Stimulated activated CD4-positive, alpha-beta T cell treated with anti-CD3 and anti-CD28 coated beads, TNF-alpha, amount 100 ng/mL, for 1 hour (primary cell): ENCODE measurements at places on chromosomes 6 and 20.

GRCh38 chr6:83911278-83911677, 51.8 kb downstream of the CYB5R4 start:
- DNase-seq = no peak

GRCh38 chr20:61494763-61495575, 242.9 kb downstream of the CDH4 start:
- DNase-seq = no peak

GRCh38 chr20:62816884-62817873, at the start of gene COL9A3:
TSS of gene COL9A3 (plus strand) at chr20:62817050. CDS start at chr20:62817065, 15 bp downstream.
- DNase-seq = no peak

DNA sequence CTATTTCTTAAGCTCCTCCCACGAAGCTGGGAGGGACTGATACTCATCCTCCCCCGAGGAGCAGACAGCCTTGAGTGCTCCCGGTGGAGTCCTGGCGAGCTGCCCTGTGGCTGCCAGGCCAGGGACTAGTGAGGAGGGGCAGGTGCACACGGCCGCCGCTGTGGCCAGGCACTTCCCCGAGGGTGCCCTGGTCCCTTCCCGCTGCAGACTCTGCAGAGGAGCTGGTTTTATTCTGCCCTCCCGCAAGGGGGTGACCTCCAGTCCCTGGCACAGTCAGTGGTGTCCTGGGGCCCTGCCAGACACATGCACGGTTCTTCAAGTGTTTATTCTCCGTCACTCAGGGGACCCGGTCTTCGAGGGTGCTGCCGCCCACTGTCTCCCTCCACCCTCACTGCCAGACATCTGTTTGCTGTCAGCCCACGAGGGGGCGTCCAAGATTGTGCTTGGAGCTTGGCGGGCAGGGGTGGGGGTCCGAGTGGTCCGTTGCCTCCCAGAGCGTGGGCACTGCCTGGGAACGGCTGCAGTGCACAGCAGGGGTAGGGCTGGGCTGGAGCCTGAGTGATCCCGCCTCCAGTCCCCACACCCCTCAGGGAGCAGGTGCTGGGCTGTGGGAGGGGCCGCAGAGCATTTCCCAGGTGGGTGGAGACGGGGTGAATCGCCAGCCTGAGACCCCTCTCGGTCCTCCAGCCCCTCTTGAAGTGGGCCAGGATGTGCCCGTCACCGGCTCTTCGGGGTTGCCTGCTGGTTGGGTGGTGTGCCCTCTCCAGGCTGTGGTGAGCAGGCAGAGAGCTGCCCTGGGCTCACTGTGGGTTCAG, 3.1 kb upstream of the CABLES2 start:
- no peak for DNase-seq

DNA sequence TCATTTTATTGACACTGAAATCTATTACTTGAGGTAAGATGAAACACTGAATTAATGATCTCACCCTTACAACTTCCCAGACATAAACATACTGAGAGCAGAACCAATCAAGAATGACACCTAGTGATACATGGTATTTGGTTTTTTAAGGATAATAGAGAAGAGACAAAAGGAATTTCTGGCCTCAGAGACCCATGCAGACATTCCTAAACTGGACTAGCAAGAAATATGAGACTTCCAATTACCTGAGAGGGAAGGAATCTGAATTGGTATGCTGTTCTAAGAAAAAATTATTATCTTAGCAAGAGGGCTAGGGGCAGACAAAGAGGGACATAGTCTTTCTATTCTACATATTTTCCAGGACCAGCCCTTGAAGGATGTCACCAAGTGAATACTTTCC, 141.1 kb downstream of the BMP5 start:
- DNase-seq = no peak

- no peak for DNase-seq
Observed at GRCh38 chr6:129621252-129621651, 88.7 kb downstream of the ARHGAP18 start.

DNA sequence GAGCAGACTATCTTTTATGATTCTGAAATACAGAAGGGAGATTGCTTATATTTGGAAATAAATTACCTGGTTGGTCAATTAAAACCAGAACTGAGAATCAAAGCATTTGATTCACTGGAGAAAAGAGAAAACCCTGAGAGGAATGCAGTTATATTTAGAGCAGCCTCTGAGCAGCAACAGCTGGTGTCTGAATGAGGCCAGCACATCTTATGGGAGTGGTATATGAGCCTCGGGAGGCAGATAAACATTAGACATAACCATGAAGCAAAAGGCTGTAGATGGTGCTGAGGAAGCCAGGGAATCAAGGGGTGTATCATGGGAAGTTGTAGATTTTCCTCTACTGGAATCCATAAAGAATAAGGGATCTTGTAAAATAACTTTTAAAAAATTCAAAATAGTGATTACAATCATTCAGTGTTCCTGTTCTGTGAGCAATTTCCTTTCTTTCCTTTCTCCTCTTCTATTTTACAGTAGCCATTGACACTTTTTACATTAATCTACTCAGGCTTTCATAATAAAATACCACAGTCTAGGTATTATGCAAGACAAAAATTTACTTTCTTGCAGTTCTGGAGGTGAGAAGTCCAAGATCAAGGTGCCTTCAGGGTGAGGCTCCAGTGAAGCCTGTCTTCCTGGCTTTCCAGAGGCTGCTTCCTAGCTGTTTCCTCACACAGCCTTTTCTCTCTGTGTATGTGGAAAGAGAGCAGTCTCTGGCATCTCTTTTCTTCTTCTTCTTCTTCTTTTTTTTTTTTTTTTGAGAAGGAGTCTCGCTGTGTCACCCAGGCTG, 32.8 kb upstream of the ENPP5 start:
- no peak for DNase-seq

GRCh38 chr6:134176264-134176975, 124.0 kb upstream of the SLC2A12 start:
- no peak for DNase-seq

GRCh38 chr20:58989196-58989595, 8.1 kb downstream of the NELFCD start:
- no peak for DNase-seq

GRCh38 chr6:14035071-14035847, 82.3 kb upstream of the CD83 start:
- DNase-seq = no peak

DNA sequence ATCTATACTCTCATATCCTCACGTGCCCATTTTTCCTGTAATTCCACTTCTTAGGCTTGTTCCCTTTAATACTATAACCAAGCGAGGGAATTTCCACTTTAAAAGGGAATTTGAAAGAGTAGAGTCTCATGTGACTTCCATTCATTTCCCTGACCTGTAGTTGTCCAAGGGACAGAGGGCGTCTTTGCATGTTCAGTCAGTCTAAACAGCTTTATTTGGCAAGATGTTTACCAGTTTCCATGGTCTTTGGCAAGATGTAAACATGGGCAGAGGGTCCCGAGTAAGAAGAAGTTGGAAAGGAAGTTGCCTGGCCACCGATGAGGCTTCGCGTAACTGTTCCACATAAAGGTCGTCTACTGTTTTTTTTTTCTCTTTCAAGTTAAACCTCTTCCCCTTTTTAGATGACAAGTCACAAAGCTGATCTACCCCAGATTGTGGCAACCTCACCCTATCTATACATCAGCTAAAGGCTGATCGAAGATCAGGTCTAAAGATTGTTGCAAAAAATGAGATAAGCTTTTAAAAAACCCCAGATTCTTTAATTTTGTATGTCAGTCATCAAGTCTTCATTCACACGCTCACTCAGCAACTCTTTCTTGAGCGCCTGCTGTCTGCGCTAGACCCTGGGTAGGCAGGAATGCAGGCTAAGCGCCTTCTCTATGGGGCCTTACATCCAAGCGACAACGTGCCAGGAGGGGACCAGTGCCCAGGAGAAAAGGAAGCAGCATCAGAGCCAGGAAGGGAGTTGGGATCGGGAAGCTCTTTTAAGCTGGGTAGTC, 31.7 kb upstream of the CCR6 start:
- no peak for DNase-seq

GRCh38 chr20:50015636-50015992, 32.8 kb downstream of the SNAI1 start:
- DNase-seq = no peak

- no peak for DNase-seq
Observed at GRCh38 chr20:7744411-7744810, 195.8 kb downstream of the HAO1 start.

GRCh38 chr6:156154896-156155295, 622.3 kb upstream of the ARID1B start:
- no peak for DNase-seq

DNA sequence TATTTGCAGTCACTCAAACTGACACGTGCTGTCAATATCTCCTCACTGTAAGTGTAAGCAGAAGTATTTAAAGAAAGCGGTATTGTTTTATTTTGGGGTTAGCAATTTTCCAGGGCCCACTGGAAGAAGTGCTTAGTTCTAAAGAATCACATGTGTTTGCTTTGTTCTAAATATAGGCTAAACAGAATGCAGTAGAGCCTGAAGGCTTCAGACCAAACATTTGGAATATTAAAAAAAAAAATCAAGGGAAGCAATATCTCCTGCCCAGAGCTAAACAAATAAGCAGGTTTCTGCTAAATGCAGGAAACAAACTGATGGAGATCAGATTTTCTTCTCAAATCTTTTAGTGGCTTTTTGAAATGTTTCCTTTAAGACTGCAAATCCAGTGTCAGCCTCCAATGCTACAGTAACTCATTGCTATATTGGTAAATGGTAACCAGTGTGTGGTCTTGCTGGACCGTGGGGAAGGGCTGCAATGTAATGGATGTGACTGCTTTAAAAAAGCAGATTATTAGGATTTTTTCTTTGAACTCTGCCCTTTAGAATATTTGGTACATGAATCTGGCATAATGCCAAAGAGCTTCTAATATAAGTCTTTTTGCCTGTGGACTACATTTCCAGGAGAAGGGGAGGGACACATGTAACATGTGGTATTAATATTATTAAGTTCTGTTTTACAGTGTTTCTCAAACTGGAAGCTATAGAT, 317.1 kb upstream of the FERMT1 start:
- DNase-seq = no peak

- DNase-seq = no peak
Observed at GRCh38 chr6:32176476-32177182, 745 bp upstream of the AGPAT1 start.

DNA sequence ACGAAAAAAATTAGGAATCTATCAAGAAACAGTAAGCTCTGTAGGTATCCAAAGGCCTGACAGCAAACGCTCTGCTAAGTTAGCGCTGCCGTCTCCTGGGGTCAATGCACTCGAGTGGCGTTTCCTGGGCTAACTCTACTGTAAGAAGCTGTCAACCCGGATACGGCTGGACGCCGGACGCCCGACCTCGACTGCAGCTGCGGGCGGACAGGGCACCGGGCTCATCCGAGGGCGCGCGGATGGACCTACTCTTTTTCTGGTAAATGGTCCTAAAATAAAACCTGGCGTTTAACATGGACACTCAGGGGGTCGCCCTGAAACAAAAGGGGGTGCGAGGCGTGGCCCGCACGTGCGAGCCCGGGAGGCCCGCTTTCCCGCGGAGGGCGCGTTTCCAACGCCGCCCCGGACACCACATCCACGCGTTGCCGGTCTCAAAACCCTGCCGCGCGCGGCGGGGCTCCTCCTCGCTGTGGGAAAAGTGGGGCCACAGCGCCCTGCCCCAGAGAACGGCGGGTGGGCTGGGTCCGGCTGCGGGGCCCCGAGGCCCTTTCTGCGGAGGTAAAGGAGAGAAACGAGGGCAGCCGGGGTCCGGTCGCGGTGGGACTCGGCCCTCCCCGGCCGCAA, 537 bp downstream of the TCP1 start:
- no peak for DNase-seq

- DNase-seq = no peak
Observed at GRCh38 chr6:105507811-105508210, 104.9 kb upstream of the PREP start.

GRCh38 chr6:41336824-41337223, 1.4 kb downstream of the NCR2 start:
- DNase-seq = no peak

DNA sequence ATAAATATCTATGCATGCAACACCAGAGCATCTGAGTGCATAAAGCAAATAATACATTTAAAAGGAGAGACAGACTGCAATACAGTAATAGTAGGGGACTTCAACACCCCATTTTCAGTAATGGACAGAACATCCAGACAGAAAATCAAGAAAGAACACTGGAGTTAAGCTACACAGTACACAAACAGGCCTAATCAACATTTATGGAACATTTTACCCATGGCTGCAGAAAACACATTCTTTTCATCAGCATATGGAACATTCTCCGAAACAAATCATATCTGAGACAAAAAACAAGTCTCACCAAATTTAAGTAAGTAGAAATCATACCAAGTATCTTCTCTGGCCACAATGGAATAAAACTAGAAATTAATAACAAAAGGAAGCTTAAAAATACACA, 50.5 kb downstream of the REV3L start:
- no peak for DNase-seq

DNA sequence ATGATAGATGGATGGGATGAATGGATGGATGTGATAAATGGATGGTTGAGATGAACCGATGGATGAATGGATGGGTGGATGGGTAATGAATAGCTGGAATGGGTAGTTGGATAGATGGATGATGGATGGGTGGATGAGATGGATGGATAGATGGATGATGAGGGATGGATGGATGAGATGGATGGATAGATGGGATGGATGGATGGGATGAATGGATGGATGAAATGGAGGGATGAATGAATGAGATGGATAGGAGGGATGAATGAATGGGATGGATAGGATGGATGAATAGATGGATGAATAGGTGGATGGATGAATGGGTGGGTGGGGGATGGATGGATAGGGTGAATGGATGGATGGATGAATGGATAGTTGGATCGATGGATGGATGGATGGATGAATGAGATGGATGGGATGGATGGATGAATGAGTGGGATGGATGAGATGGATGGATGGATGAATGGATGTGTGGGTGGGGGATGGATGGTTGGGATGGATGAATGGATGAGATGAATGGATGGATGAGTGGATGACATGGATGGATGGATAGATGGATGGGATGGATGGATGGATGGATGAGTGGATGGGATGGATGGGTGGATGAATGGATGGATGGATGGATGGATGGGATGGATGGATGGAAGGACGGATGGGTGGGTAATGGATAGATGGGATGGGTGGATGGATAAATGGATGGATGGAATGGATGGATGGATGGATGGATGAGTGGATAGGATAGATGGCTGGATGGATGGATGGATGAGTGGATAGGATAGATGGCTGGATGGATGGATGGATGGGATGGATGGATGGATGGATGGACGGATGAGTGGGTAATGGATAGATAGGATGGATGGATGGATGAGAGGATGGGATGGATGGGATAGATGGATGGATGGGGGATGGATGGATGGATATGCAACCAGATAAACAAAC, 51.4 kb upstream of the PTGIS start:
- DNase-seq = no peak

DNA sequence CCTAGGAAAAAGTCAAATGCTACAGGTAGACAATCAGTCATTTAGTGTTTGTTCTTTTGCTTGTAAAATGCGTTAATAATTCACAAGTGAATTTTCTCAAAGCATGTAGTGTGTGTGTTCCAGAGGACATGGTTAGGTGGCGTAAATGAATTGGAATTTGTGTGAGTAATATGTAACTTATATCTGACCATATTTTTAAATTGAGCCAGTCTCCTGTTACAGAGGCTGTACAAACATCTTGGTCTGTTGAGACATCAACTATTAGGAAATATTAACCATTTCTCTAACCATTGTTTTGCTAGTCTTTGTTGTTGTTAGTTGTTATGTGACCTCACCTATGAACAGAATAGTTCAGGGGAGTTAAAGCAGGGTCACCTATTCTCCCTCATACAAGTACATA, 22.7 kb downstream of the MCM8 start:
- DNase-seq = no peak
